Keratinocyte (primary cell): ENCODE measurements at places on chromosomes 4 and X. TPM values are rescaled to one million over a fixed set of nuclear protein-coding genes. Genes with fewer than 3 reads are reported as not detected.

- no peak for DNase-seq
These were observed 320.4 kb downstream of the HNRNPD start for GRCh38 chr4:82053396-82053795.

- DNase-seq: peak; percentile 11
These were observed 518 bp upstream of the FAM241A start for GRCh38 chr4:112144546-112145325.

DNA sequence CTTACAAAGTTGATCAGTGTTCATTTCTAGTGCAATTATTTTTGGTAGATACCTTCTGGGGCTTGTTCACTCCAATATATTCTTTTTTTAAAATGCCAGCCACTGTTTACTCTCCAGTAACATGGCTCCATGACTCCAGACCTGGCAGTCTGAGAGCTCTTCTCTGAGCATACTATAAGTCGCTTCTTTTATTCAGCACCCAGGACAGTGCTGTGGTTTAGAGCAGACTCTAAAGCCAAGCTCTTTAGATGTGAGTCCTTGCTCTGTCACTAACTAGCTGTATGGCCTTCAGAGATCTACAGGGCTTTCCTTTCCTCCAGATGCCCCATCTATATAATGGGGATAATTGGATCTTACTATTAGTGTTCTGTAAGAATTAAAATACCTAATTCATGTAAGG, 200.2 kb upstream of the FAM241A start:
- DNase-seq: no peak

- DNase-seq: peak; percentile 28
These were observed 84.8 kb downstream of the CLDN34 start for GRCh38 chrX:10051866-10052480.

DNA sequence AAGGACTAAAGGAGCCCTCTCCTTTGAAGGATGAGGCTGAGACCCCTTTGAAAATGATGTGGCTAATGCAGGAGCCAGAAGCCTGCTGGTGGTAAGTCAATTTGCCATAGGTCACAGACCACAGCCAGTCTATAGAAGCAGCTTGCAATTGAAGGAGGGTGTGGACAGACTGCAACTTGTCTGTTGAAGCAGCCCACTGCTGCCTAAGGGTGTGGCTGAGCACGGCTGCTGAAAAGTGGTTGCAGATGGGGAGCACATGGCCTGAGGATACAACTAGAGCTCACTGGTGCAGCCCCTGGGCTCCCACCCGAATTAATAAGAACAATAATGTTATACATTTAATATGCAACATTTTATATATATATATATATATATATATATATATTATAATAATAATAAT, 11.4 kb upstream of the EXOC1L start:
- no peak for DNase-seq

DNA sequence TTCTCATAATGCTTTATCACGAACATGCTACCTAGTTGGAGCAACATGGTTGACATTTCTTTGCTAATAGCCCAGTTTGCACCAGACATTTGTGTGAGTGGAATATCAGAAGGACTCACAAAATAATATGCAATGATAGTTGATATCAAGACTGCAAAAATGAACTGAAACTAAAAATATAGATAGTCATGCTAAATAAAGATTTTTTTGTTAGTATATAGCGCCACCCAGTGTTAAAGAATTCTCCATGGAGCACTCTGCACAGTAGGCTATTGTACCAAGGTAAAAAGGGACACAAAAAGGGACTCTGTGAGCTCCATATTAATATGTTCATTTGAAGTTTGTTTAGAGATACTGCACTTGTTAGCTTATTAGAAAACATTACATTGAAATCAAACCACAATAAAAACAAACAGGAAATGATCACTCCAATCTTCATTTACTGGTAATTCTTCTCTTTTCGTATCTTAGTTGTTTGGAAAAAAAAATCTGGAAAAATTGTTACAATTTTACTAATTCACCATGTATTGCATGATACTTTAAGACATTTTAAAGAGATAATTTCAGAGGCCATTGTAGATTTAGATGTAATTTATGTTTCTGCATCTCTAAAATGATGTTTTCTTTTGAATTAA, 1509.6 kb downstream of the ADGRL3 start:
- no peak for DNase-seq

Gene ARR3
- polyA plus RNA-seq: not detected in 3 replicates
